Ureter (tissue), 1 donor: ENCODE measurements at places on chromosomes 4 and X. TPM values are rescaled to one million over a fixed set of nuclear protein-coding genes. Genes with fewer than 3 reads are reported as not detected.

MSL3 gene
- 22.8 TPM for total RNA-seq

VMA21 gene
- total RNA-seq = 35.1 TPM

IBSP gene
- total RNA-seq = not detected

CENPE gene
- 1.3 TPM for total RNA-seq

PLK4 gene
- total RNA-seq = 4.7 TPM

CXCL11 gene
- 0.31 TPM for total RNA-seq

CNGA1 gene
- 36.8 TPM for total RNA-seq

MAML3 gene
- total RNA-seq = 23.4 TPM

THAP9 gene
- 6.5 TPM for total RNA-seq

ING2 gene
- 10.3 TPM for total RNA-seq

UGT2A3 gene
- 0.31 TPM for total RNA-seq

PAGE5 gene
- not detected for total RNA-seq

CRMP1 gene
- 1.3 TPM for total RNA-seq

CXCL13 gene
- 1.6 TPM for total RNA-seq

MEPE gene
- not detected for total RNA-seq

PAK3 gene
- 7.6 TPM for total RNA-seq

CCDC110 gene
- 2.3 TPM for total RNA-seq

TACR3 gene
- 0.52 TPM for total RNA-seq

PDK3 gene
- 22.7 TPM for total RNA-seq

POLN gene
- total RNA-seq = 3.1 TPM

NMU gene
- not detected for total RNA-seq

IQCM gene
- total RNA-seq = not detected

CXorf49 gene
- not detected for total RNA-seq

TMPRSS11F gene
- total RNA-seq = not detected

CITED1 gene
- not detected for total RNA-seq

STPG2 gene
- 1.4 TPM for total RNA-seq
